COR-L47 (cell line): ENCODE measurements at places on chromosomes 4 and X.

- no peak for DNase-seq
These were observed at the start of gene GPR78 for GRCh38 chr4:8580321-8581093. Gene GPR78, plus strand, starts transcription at chr4:8580392. Its CDS starts 591 bp downstream, at chr4:8580983.

DNA sequence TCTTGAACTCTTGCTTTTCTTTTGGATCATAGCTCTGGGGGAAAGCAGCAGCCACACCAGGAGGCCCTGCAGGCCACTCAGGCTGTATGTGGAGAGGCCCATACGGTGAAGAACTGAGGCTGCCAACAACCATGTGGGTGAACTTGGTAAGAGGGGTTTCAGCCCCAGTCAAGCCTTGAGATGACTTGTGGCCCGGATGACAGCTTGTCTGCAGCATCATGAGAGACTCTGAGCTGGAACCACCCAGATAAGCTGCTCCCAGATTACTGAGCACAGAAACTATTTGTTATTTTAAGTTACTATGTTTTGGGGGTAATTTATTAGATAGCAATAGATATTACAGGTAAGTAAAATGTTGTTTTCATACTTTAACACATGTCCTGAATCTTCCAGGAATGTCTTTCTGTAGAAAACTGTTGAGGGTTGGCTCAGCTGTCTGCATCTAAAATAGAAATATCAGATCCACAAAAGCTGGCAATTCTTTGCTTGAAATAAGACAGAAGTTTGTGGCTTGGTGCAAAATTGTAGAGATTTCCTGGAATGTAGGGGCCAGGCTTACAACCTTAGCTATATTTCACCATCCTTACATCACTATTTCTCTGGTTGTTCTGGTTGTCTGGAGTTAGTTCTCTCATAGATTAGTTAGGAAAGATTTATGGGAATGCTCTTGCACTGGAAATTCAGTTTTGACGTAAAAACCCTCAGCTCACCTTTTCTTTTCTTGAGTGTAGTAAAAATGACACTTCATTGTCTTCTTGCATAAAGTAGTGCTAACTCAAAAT, 272.1 kb downstream of the RAPGEF2 start:
- DNase-seq, result no peak

GRCh38 chr4:122882857-122883735, 39.3 kb downstream of the NUDT6 start:
- DNase-seq, result no peak

DNA sequence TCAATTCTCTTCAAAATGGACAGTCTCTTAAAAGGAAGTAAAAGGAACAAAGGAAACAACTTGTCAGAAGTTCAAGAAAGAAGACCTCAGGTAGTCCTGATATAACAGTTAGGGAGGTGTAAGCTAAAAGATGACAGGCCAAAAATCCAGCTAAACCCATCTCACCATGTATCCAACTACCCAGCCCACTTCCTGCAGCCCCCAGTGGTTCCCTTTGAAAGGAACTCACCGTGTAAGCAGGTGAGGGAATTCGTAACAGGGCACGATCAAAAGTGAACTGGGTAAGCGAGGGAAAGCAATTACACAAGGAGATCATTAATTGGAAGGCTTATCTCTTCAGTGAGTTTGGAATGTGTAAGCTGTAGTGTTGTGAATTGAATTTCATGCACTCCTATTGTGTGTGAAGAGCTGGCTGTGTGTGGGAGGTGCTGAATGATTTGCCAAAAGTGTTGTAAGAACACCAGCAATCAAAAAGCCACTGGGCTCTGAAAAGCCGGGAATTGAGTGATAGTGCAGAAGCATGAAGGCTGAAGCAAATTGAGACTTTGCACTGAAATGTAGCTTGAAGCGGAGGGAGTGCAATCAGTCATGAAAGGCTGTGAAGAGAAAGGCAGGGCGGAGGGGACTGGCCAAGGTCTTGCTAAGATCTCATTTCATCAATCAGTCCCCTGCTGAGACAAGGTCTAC, 914.2 kb upstream of the LCORL start:
- DNase-seq, result no peak
